ENCODE measurements at places on chromosomes 7 and 10.

- DNase-seq = no peak
These were observed 11.8 kb downstream of the SFXN2 start for GRCh38 chr10:102726274-102726673.

GRCh38 chr10:44822966-44823365 lies 88.2 kb upstream of the TMEM72 start:
- no peak for DNase-seq

DNA sequence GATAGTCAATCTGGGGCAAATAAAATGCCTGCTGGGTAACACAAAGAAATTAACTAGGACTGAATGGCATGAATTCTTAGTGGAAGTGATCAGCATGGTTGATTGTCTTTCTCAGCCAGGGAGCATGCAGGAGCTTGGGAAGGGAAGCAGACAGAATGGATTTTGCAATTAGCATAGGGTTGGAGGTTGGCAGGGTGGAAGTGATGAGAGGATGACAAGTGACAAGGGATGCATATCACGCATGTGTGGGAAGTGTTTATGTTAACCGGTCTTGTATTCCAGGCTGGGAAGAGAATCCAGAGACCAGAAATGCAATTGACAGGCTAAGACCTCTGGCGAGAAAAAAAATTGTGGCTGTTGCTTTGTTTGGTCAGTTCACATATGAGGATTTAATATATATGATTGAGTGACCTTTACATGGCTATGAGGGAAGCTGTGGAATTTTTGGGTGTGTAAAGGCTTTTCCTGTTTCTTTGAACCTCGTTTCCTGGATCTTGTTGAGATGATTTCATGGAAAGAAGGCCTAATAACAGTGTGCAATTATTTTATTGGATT lies 8.3 kb downstream of the MDFIC start:
- no peak for DNase-seq

DNA sequence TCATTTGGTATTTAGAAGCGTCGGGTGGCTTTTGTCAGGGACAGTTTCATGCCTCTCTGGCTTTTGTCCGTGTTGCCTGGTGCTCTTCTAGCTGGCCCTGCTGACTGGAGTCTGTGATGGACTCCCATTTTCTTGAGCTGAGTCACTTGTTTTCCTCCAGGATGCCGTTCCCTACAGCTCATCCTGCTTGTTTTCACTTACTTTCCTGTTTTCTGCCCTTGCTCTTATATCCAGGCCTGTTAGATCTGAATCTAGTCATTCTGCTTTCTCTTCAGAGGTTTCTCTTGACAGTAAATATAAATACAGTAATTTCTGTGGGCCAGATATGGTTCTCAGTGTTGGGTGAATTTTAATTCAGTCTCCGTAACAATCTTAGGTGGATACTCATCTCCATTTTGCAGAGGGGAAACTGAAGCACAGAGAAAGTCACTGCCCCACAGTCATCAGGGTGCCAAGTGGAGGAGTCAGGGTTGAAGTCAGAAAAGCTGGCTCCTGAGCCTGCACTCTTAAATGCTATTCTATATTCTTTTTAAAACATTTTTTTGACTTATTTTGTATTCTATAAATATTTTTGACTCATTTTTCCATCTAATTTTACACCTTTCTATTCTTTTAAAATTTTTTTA lies 85.4 kb downstream of the CCNY start:
- DNase-seq = no peak

DNA sequence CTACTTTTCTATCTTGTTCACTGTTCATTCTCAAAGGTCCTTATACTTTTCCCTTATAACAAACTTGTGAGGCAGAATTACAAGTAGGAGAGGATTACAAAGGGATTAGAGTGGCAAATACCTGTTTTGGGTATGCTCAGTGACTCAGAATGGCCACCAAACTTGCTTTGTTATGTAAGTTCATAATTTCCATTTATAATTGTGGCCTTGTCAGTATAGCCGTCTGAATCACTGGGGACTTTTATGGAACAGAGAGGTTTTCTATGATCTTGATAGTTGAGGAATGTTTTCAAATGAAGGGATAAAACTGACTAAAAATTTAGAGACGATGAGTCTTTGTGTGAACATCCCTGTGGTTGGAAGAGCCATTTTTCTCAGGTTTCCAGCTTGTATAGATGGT lies 116.2 kb downstream of the SND1 start:
- no peak for DNase-seq

GRCh38 chr7:77631820-77632219 lies 64.4 kb upstream of the RSBN1L start:
- DNase-seq = no peak
